Cardiac septum (tissue), 1 donor: ENCODE measurements at places on chromosomes 4 and X. TPM values are rescaled to one million over a fixed set of nuclear protein-coding genes. Genes with fewer than 3 reads are reported as not detected.

DNA sequence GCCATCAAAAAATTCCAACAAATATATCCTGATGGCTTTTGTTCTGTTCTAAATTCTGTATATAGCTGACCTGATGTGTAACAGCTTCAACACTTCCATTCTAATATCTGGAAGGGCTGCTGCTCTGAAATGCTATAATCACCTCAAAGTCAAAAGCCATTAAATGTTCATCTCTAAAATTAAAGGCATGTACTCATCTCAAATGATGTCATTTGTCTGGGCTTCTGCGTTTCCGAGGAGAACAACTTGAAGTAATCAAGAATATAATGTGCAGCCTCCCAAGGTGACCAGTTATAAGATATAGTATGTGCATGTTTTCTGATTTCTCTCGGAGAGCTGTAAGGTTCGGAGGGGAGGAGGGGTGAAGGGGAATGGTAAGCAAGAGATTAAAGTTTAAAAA lies 237.6 kb downstream of the SCFD2 start:
- no peak for DNase-seq

- DNase-seq, result no peak
Observed at GRCh38 chrX:124619710-124620109, 273.3 kb downstream of the SH2D1A start.

- no peak for DNase-seq
Observed at GRCh38 chr4:14850455-14851097, 151.7 kb upstream of the CPEB2 start.

GRCh38 chr4:30875658-30876269 lies 155.6 kb downstream of the PCDH7 start:
- no peak for DNase-seq

GRCh38 chrX:122439831-122440230 lies 744.2 kb upstream of the GRIA3 start:
- DNase-seq, result no peak

DNA sequence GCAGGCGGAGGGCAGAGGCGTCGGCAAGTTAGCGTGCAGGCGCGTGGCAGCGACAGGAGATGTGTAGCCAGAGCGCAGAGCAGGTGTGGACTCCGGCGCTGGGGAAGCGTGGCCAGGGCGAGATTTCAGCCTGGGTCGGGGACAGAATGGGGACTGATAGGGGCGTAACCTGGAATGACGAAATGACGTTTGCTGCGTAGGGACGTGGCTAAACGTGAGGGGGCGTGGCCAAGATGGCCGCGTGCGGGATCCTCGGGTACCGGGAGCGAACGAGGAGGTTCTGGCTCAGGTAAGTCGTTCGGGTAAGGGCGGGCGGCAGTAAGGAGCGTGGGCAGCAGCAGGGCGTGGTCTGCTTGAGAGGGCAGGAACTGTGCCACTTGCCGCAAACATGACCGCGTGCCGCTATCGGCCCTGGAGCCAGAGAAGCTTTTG lies 10.9 kb upstream of the CLTRN start:
- peak; percentile 93 for DNase-seq

DNA sequence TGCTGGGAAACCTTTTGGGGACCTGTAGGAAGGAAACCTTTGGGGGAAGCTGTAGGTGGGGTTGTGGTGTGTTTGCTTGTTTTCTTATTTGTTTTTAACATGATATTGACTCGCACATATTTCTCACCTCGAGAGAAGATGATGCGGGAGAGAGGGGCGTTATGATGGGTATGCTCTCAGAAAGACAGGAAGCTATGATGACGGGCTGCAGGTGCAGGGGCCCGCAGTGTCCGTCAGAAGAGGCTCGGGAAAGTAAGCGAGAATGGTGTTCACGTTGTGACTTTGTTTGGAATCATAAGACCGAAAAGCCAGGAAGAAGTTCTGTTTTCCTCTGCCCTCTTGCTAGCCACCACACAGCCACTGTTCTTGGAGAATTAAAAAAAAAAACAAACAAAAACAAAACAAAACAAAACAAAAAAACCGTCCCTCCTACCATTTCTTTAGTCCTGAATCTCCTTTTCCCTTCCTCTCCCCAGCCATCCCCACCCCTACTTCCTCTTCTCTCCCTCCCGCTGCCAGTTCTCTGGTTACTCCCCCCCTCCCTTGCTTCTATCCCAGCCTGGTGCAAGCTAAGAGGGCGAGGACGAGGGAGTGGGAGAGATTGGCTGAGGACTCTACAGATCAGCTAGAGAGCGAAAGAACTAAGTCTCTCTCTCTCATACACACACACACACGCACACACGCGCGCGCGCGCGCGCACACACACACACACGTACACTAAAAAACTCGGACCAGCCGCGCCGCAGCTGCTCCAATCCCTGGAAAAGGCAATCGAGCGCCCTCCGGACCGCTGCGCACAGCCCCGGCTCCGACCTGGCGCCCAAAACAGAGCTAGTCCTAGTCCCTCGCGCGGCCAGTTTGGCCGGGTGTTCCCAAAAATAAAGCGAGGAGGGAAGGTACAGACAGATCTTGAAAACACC lies at the start of gene BMP3:
Gene BMP3, plus strand, starts transcription at position 648 of the 920 bp plus-strand sequence. CDS start 577 bp downstream, outside the sequence.
- no peak for DNase-seq

DNA sequence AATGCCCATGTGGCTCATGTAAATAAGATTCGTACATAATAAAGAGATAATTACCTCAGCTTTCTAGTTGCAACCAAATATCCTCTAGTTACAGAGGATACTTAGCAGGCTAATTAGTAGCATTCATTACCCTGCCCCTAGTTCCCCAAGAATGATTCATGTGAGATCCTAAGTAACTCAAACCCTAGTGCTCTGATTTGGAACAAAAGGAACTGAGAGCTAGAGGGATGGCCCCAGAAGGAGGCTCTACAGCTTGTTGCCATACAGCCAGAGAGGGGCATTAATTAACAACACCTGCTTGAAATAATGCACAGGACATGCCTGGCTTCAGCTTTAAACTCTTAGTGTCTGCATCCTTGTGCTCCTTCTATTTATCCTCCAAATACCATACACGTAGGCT lies 32.6 kb upstream of the CBR4 start:
- no peak for DNase-seq

DNA sequence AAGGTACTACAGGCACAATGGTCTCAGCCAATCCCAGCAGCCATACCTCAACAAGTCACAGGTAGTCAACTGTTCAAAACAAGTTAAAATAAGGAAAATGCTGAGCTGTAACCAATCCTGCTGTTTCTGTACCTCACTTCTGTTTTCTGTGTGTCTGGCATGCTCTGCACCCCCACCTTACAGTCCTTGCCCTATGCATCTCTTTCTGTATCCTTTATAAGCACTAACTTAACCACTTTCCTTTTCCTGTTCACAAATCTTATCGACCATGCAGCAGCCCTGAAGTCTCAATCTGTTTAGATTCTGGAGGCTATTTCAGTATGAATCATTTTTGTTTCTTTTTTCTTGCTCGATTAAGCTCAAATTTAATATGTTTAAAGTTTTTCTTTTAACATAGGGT lies 12.5 kb upstream of the FAM13A start:
- DNase-seq, result no peak

DNA sequence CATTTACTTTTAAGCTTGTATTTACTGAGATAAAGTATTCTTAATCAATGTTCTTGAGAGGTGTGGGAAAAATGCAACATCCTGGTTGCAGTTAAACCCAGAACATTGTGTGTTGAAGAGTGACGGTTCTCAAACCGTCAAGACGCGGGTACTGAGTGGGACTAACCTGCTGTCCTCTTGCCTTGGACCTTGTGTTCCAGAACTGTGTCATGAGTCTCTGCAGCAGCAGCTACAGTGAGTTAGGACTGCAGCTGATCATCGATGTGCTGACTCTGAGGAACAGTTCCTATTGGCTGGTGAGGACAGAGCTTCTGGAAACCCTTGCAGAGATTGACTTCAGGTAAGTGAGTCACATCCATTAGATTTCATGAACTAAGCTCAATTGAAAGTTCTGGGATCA lies 59.7 kb downstream of the HTT start:
- no peak for DNase-seq

DNA sequence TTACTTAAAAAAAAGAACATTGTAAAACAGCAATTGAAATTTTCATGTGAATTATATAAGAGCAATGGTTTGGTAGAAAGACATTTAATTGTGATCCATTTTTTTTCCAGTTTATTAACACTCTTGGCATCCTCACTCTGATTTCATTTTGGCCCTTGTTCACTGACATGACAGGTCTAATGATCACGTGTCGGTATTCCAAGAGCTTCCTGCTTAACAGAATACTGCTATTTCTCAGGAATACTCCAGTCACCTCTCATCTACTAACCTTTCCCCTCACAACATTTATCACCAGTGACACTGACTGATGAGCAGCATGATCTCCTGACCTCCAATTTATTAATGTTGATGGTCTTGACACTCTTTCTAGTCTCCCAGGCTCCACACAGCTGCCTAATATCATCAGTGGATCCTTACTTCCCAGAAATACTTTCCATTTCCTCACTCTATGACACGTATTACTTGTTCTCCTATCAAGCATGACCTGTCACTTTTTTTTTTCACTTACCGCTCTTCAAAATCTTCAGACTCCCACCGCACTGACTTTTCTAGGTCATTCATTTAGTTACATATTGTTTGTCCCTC lies 847.8 kb upstream of the SLIT2 start:
- no peak for DNase-seq

DNA sequence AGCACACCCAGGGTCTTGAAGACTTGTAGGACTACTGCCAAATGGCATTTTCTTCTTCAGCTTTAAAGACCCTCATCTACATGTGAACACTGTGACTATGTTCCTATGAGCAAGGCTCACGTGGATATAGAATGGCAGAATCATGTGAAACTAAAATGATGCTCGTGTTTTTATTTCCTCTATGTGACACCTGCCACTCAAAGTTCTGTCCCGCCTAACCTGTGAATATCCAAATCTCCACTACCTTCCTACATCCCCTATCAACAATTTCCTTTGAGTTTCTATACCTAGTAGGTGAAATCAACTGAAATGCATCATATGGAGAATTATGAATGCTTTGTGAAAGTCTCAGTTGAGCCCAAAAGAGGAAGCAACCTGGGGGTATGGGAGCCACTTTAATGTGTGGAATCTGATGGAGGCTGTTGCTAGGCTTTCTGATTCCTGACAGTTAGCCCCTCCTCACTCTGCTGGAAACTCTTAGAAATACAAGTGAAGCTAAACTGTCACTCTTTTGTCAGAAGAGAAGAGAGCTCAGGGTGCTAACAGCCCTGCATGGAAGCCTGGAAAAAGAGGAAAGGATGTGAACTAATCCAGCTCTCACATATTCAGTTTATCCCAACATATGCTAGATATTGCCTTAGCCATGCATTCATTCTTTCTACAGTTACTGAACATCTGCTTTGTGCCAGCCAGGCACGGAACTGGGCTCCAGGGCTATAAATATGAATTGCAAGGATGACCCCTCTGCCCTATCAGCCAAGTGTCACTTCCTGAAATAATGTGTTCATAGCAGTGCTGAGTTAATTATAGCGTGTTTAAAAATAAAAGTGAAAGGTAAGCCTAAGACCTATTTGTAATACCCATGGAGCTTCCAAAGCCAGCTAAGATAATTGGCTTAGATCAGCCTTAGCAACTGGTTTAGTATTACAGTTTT lies 11.0 kb downstream of the LHFPL1 start:
- DNase-seq, result no peak

Gene SPIN4
- 1.6 TPM for total RNA-seq

Gene AKAP4
- total RNA-seq, result not detected

Gene TEX28
- not detected for total RNA-seq

Gene DSPP
- not detected for total RNA-seq

Gene ATP5ME
- 734 TPM for total RNA-seq

Gene HTR2C
- total RNA-seq, result not detected
